ENCODE measurements at places on chromosomes 1 and 21.
A peak's percentile ranks its signal among the peaks of the same experiment; 100 is the strongest.

GRCh38 chr1:212542761-212543187, 65.8 kb upstream of the ATF3 start:
- peak; percentile 27 for DNase-seq

DNA sequence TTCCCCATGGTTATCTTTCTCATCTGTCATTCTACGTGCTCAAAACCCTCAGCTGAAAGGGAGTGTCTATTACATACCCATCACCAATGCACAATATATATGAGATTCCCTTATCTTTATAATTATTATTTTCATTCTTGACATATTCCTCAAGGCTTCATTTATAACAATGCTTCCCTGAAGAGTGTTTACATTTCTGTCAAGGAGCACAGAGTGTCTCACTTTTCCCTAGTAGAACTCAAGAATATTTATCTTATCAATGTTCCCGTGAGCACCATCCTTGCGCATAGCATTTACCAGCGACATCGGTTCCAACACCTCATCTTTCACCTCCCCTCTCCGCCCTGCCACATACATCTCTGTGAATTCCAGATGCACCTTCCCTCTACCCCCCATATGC, 250.6 kb downstream of the PLA2G4A start:
- no peak for DNase-seq

DNA sequence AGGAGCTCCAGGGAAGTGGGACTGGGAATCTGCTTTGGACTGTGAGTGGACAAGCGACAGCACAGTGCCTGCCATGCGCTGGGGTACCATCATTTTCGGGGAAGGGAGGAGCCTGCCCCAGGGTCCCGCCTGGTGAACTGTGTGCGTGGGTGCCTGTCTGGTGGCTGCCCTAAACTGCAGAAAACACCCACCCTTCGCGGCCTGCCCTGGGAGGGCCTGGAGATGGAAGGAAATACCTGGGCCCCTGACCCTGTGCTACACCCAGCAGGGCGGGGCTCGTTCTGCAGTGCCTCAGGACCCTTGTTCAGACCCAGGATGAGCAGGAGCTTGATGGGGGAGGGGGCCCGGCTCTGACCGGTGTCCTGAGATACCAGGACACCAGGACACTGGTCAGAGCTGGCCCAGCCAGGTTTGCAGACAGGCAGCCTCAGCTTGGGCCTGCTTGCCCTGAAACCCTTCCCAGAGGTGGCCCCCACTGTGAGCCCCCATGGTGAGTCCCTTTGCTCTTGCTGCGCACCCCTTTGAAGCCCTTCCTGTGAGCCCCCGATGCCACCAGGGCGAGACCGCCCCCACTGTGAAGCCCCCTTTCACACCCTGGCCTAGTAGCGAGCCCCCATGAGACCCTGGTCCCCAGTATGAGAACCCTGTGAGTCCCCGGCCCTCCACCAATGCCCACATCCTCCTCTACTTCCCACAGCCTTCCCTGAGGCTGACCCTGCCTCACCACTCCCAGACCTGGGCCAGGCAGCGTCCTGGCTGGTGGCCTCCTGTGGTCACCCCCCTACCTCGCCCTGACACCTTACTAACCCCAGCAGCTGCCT, 2.6 kb downstream of the GJC2 start:
- no peak for DNase-seq

DNA sequence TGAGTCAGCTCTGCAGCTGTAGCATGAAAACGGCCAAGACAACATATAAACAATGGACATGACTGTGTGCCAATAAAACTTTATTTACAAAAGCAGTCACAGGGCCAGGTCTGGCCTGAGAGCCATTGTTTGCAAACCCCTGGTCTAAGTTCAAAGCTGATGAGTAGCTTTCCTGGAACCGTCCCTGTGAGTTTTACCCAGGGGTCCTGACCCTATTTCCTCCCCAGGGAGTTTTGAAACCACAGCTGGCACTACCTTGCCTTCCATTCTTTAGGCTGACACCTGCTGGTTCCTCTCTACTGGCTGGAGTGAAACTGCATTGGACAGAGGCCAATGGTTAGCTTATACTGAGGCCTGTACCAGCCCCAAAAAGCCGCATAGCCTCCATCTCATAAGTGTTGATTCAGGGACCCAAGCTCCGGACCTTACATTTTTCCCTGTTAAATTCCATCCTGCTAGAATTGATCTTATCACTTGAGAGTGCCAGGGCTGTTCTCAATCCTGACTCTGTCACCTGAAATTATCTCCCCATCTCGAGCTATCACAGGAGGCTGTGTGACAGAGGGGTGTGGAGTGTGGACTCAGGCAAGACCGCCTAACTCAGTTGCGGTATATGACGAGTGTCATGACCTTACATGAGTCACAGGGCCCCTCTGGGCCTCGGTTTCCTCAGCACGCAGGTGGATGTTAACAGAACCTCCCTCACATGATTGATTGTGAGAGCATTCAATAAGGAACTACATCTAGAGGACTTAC, 343.6 kb downstream of the NPHP4 start:
- DNase-seq, result no peak

DNA sequence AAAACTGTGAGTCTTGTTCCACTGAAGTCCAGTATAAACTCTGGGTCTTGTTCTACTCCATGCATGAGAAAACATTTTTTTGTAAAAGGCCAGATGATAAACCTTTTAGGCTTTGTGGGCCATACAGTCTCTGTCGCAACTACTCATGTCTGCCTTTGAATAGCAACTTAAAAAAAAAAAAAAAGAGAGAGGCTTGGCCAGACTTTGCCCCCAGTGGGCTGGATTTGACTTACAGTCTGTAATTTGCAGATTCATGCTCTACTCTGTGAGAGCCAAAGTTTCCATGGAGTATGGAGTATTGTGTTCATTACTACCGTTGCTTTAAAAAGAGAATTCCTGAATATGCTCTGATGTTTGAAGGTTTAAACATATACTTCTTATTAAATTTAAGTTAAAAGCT, 654.9 kb upstream of the PKN2 start:
- DNase-seq, result no peak

DNA sequence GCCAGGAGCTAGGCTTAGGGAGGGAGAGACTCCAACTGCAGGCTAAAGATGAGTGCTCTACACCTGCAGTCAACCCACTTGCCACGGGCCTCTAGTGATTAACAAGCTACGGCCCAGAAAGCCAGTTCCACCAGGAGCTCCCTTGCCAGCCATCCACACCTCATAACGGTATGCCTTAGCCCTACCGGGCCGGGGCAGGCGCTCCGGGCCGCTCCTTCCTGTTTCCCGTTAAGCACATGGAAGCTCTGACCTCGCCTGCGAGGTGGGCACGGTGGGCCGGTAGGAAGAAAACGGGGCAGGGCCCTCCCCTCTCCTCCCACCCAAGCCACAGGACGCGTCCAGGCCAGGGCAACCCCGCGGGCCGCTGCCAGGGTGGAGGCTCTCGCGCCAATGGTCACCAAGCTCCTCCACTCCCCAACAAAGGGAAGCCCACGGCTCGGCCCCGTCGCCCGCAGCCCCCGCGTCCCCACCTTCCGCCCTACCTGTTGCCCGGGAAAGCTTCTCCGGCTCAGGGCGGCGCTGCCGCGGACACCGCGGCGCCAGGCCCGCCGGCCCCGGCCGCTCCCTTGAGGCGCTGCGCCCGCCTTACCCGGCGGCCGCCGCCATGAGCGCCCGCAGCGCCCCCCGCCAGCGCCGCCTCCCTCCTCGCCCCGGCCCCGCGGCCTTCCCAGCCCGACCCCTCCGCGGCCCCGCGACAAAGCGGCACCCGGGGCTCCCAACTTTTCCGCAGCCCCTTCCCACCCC, 627 bp downstream of the CERS2 start:
- peak; percentile 18 for DNase-seq

- no peak for DNase-seq
These were observed 59.4 kb downstream of the ZZZ3 start for GRCh38 chr1:77623066-77623465.

DNA sequence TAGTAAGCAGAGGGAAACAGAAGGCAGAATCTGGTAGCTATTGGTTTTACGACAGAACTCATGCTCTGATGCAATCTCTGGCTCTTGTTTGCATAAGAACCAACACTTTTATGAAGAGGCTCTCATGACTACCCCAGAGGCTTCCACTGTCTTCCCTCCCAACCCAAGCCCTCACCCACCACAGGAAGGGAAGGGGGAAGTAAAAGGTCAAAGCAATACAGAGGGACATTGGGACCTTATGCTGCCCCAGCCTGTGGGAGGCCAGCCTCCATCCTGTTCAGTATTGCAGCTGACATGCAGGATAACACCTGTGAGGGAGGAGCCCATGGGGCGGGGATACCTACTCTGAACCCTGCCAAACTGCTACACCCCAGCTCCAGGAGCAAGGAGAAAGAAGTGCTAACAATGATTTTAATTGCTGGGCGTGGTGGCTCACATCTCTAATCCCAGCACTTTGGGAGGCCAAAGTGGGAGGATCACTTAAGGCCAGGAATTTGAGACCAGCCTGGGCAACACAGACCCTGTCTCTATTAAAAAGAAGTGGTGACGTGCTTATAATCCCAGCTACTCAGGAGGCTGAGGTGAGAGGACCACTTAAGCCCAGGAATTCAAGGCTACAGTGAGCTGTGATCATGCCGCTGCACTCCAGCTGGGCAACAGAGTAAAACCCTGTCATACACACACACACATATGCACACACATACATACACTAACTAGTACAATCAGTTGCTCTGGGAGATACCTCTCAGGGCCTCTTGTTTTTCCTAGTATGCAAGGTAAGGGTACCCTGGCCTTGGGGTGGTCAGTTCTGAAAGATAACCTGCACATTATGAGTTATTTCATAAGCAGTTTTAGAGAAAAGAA, 9.5 kb downstream of the MR1 start:
- peak; percentile 63 for DNase-seq

DNA sequence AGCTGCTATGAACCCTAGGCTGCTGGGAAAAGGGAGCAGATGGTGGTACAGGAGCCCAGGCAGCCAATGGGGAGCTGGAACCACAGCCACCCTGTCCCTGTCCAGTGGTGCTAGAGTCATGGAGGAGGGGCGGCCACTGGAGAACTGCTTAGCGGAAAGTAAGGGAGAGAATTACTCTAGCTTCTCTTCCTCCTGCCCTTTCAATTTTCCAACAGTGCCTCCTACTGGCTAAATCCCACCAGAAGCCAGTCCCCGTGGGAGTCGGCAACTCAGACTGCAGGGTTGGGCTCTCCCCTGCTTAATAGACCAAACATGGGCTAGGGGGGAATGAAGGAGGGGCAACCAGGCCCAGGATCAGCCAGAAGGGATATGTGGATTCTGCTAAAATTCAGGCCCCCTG, 154.5 kb downstream of the ACTL8 start:
- no peak for DNase-seq

GRCh38 chr1:167819849-167820683, 93.9 kb downstream of the ADCY10 start:
- DNase-seq, result no peak

DNA sequence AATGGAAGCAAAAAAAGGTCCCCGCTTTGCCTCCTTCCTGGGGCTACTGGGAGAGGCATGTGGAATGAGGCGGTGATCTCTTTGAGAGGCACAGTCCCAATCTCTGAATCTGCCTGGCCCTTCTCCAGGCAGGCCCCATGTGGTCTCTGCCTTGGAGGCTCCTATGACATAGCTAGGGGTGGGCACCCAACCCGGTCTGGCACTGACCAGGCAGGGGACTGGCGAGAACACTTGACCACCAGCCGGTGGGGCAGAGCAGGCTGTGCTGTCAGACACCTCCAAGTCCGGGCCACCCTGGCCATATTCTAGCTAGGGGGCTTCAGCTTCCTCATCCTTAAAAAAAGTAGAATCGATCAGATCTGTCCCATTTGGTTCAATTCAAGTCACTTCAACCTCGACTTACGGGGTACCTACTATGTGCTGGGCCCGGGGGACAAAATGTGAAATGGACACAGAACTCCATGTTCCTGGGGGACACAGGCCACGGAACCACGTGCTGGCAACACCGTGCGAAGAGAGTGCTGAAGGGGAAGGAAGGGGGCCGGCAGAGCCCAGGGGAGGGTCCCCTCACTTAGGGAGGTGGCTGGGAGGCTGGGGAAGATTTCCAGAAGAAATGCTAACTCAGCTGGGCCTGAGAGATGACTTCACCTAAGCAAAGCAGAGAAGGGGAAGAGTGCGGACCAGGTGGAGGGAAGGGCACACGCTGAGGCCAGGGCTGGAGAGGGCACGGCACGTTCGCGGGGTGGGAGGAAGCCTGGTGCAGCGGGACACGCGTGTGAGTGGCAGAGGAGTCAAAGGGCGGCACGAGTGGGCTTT, 33.3 kb downstream of the HSPG2 start:
- DNase-seq, result no peak

DNA sequence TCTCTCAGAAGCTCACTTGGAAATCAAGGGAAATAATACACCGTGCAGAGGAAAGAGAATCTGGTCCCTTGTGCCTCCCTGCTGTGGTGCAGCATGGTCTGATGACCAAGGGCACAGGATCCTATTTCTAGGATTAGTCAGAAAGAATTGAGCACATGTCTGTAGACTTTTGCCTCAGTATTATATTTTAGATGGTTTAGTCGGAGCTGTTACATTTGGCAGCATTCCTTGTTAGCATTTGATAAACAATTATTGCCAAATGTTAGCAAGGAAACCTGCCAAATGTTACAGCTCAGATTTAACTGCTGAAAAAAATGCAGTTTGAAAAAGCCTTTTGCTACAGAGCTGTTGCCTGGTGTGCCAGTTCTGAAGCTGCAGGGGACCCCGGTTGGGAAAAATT, 183.5 kb upstream of the DPYD start:
- DNase-seq, result no peak

DNA sequence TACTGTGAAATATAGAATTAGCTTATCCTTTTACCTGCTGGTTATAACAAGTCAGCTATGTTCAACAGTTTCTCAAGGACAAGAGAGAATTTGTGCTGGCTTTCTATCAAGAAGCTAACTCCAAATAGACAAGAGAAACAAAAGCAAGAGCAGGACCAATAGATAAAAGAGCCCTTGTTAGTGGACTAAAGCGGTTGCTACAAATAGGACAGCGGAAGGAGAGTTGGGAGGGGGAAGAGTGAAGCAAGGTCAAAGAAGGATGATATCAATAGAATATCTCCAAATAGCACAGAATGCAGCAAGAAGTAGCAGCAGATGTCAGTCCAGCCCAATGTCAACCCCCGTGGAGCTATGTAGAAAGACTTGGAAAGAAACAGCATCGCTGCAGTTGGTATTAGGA, 53.0 kb upstream of the AKT3 start:
- no peak for DNase-seq

GRCh38 chr1:4393191-4393590, 261.2 kb upstream of the AJAP1 start:
- DNase-seq, result no peak

GRCh38 chr1:11157867-11158266, 31.3 kb upstream of the ANGPTL7 start:
- DNase-seq, result no peak

DNA sequence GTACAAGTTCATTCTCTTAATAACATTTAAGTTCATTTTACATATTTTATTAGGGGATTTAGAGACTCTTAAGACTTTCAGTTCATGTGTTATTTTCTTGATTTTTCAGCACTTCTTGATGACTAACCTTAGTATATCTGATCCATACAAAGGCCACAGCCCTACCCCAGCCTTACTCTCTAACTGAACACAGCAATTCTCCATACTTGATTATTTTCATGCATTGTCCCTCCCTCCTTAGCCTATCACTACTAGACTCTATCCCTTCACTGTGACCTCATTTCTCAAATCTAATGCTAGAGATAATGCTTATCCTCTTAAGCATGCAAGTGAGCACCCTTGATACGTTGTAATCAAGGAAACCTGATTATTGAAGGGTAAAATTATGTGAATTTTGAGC, 15.2 kb downstream of the PRKAA2 start:
- no peak for DNase-seq

- DNase-seq, result no peak
These were observed 8.5 kb downstream of the CENPS start for GRCh38 chr1:10438677-10439163.

All from CD4-positive, alpha-beta T cell treated with Interleukin-15 for 1 hour (primary cell).